ENCODE measurements at places on chromosomes 6 and 20.

GRCh38 chr6:159959165-159959975, 9.5 kb upstream of the IGF2R start:
- DNase-seq, result no peak

- peak; percentile 80 for DNase-seq
Measured at GRCh38 chr20:58209652-58210397, 18.6 kb downstream of the ANKRD60 start.

DNA sequence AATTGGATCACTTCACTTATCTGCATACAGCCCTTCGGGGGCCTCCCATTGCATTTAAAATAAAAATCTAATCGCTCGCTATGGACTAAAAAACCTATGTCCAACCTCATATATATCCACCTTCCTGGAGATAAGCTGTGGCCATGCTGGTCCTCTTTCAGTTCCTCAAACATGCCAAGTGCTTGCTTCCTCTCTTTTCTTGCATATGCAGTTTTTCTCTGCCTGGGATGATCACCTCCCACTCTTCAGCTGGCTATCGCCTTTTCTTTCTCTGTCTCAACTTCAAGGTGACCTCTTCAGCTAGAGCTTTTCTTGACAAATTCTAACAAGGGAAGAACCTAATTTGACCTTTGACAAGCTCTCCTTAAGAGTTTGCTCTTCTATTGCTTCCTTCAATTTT, 5.6 kb upstream of the TFB1M start:
- no peak for DNase-seq

- no peak for DNase-seq
Measured at GRCh38 chr6:126217497-126217896, 122.4 kb upstream of the CENPW start.

GRCh38 chr20:22382742-22383141, 201.6 kb downstream of the FOXA2 start:
- DNase-seq, result no peak

- no peak for DNase-seq
Measured at GRCh38 chr6:41545247-41545702, 906 bp upstream of the FOXP4 start.

DNA sequence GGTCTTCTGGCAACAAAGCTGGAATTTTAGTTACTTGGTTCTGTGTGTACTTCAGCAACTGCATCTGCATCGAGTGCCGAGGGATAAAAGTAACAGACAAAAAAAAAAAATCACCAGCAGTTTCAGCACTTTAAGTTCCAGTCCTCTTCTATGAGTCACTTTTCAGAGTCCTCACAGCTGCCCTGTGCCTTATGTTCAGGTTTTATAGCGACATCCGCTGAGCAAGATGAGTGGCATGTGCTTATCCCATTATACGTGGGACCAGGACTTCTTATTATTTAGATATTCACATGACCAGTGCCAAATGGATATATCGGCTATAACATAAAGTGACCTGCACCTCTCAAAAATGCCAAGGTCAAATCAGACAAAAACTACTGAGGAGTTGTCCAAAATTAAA, 242.9 kb downstream of the FOXA2 start:
- DNase-seq, result peak; percentile 64

DNA sequence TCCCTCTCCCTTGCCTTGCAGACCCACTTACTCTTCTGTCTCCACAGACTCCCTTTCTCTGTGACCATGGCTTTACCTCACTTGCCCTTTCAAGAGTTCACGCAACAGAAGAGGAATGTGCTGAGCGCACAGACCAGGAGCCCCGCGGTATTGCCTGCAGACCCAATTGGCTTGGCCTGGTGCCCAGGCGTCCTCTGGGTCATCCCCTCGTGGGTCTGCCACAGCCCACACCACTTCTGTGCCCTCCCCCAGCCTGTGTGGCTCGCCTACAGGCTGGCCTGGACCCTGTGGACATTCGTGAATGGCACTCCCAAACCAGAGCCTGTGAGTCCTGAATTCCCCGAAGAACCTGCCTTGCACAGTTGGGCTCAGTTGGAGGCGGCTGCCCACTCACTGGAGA, 15.3 kb upstream of the NINL start:
- no peak for DNase-seq

GRCh38 chr6:88119769-88120168, 46.4 kb downstream of the CNR1 start:
- DNase-seq, result no peak

DNA sequence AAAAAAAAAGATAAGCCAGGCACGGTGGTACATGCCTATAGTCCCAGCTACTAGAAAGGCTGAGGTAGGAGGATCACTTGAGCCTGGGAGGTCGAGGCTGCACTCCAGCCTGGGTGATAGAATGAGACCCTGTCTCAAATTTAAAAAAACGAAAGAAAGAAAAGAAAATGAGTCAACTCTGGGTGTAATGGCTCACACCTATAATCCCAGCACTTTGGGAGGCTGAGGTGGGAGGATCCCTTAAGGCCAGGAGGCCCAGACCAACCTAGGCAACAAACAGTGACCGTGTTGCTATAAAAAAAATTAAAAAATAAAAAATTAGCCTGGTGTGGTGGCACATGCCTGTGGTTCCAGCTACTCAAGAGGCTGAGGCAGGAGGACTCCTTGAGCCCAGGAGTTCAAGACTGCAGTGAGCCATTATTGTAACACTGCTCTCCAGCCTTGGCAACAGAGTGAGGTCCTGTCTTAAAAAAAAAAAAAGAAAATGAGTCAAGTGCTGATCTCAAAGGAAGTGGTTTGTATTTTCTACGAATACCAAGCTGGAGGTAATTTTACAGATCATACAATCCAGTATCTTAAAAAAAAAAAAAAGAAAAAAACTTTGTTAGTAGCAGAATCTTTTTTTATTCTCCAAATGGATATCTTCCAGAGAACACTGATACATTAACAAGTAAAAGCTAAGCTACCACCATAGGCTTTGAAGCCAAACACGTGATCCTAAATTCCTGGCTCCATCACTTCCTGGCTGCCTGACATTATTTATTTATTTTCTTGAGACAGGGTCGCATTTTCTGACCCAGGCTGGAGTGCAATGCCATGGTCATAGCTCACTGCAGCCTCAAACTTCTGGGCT, 5.7 kb downstream of the COMMD7 start:
- DNase-seq, result no peak

- no peak for DNase-seq
Measured at GRCh38 chr6:154726887-154727286, 6.3 kb upstream of the SCAF8 start.

DNA sequence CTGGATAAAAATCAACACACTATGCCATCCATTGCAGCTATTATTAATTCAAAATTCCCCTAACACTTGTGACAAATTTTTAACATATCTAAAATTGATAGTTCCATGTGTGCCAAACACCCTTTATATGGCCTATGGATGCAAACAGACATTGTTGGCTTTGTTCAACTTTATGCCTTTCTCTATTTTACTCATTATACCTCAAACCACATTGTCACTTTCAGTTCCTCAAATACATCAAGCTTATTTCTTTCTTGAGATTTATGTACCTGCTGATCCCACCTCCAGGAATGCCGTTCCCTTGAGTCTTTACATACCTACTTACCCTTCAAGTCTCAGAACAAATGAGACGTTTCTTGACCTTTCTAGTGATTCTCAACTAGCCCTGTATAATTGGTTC, 193.5 kb upstream of the PLN start:
- DNase-seq, result no peak

- DNase-seq, result peak; percentile 62
Measured at GRCh38 chr20:400454-401275, 7.4 kb upstream of the RBCK1 start.

- DNase-seq, result no peak
Measured at GRCh38 chr20:44769481-44769863, 23.8 kb downstream of the KCNK15 start.

GRCh38 chr20:44686934-44687333, 28.2 kb upstream of the CCN5 start:
- DNase-seq, result no peak

GRCh38 chr6:76681781-76682180, 609.3 kb upstream of the IMPG1 start:
- DNase-seq, result no peak

- DNase-seq, result peak; percentile 33
Measured at GRCh38 chr6:122476131-122476530, 4.5 kb upstream of the SERINC1 start.

- DNase-seq, result no peak
Measured at GRCh38 chr6:142377497-142377848, 75.7 kb downstream of the ADGRG6 start.

GRCh38 chr6:91097364-91097763, 510.5 kb upstream of the MAP3K7 start:
- no peak for DNase-seq

DNA sequence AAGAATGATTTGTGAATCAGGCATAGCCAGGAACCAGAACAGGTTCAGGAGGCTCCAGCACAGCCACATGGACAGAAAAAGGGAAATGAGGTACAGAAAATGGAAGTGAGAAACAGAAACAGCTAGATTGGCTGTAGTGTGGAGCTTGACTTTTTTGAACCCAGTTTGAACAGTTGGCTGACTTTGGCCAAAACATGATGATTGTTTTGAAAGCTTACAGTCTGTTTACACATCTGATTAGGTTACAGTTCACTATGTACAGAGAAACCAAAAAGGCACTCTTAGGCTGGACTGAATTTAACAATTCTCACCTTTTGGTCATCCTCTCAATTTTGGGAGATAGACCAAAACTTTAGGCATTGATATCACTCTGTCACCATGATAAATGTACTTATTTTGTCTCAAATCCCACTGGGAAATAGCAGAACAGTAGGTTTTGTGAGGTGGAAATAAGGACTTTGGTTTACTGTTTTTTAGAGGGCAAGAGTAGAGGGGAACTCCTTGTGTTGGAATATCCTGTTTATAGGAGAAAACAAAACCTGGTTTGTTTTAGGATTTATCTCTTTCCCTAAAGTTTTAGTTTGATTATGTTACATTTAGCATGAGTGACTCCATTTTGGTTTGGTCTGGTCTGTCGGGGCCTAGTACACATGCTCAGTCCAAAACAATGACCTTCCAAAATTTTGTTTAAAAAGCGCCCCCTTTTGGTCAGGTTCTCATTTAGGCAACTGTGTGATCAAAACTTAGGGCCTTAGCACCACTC, 123.1 kb downstream of the OLIG3 start:
- DNase-seq, result peak; percentile 13

- no peak for DNase-seq
Measured at GRCh38 chr6:137430954-137431353, 63.2 kb downstream of the OLIG3 start.

DNA sequence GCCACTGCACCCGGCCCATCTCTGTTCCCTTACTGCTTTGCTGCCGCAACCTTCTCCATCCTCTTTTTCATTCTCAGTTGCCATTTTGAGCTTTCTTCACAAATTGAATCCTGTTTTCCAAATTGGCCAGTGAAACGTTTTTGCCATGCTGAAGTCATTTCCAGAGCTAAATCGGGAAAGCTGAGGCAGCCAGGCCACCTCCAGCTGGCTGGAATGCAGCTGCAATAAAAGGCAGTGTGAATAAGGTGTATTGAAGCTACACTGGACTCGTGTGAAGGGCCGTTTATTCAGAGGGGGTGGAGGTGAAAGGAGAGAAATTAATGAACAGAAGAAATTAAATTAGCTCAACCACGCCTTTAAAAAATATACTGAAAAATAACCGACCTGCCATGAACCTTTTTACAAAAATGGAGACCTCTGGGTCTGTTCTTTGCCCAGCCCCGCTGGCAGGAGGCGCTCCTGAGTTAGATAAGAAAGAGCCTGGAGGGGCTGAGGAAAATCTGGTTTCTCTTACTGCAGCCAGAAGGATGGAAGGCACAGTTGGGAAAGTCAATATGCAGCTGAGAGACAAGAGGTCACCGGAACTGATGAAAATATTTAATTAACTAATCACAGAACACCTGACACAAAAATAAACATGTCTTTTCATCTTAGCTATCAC, 283.9 kb downstream of the FOXC1 start:
- DNase-seq, result no peak

DNA sequence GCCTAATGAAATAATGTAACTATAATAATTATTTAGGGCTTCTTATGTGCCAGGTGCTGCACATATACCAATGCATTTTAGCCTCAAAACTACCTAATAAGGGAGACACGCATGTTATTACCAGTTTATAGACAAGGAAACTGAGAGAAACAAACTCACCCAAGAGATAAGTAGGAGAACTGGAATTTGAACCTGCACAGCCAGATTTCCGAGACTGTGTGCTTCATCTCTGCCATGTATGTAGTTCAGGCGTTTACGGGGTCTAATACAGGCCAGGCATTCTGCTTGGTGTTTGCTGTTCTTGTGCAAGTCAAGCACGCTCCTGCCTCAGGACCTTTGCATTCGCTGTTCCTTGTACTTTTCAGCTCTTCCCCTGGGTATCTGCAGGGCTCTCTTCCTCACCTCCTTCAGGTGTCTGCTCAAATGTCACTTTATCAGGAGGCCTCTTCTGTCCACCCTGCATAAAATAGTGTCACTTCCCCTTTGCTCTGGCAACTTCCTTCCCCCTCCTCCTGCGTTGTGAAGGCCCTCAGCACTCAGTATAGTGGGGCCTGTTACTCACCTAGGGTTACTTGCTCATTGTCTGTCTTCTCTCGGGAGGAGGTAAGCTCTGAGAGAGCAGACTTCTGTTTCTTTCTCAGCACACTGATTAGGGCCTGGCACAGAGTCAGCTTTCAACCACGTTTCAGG, 6.1 kb upstream of the NSFL1C start:
- no peak for DNase-seq

DNA sequence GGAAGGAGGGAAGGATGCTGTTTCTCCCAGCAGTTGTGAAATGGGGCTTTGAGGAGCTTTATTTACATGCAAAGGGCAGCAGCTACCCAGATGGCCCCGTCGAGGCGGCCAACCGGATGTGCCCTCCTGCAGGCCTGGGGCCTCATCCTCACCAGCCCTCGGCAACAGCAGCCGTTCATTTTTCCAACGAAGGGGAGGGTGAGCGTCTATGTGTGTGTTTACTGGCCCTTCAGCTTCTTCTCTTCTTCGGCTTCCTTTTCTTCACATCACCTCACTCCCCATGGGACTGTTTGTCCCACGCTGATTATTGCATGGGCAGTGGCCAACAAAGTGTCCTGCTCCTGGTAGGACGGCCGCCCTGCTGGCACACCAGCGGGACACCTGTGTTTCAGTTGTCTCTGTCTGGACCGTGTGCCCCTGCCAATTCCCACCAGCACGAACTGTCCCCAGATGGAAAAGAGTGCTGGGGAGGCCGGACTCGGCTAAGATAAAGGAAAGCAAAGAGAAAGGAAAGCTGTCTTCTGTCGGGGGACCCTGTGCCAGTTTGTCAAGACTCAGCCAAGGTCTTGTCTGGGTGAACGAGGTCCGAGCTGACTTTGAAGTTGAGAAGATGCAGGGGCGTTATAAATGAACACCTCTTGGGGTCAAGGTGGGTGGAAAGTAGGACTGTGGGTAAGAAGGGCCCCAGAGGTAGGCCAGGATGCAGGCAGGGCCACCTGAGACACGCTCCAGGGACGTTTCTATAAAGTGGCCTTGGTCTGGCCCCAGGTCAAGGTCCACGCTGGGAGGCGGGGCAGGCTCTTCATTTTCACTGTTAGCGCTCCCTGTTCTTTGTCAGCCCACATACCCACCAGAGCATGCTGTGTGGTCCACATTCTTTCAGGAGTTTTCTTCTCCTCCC, 57.0 kb downstream of the FAM50B start:
- DNase-seq, result no peak

- DNase-seq, result no peak
Measured at GRCh38 chr6:119390247-119390793, 40.8 kb upstream of the MAN1A1 start.

- no peak for DNase-seq
Measured at GRCh38 chr20:9389346-9389745, 125.0 kb upstream of the LAMP5 start.

- no peak for DNase-seq
Measured at GRCh38 chr6:44808148-44808547, 420.6 kb downstream of the CDC5L start.
